ENCODE measurements at places on chromosomes 6 and 20. TPM values are rescaled to one million over a fixed set of nuclear protein-coding genes. Genes with fewer than 3 reads are reported as not detected.

DNA sequence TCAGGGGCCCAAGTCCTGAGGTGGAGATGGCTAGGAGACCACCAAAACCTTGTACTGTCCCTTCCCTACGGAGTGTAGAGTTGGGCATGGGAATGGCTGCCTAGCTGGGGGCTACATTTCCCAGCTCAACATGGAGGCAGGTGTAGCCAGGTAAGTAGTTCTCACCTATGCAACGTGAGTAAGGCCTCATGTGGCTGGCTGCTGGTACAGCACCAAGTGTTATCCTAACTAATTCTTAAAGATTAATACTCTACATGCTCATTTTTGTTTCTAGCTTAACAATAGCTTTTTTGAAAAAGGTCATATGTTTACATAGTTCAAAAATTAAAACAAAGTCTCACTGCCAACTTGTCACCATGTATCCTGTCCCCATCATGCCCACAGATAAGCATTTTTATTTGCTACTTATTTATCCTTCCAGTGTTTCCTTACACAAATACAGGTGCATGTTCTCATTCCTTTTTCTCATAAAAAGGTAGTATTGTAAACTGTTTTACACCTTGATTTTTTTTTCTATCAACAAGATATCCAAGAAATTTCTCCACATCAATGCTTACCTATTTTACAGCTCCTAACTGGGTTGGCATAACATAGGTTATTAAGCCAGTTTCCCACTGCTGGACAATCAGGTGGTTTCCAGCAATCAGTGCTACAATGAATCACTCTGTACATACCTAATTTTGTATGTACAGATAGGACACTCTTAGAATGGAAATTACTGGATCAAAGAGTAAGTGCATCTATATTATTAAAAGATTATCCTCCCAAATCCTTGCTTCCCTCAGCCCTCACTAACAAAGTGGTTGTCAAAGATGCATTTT is 25.5 kb downstream of the ABHD12 start:
- no peak for ATAC-seq

- ATAC-seq: peak; percentile 71
These were observed 50.7 kb upstream of the INSM1 start for GRCh38 chr20:20317195-20317594.

DNA sequence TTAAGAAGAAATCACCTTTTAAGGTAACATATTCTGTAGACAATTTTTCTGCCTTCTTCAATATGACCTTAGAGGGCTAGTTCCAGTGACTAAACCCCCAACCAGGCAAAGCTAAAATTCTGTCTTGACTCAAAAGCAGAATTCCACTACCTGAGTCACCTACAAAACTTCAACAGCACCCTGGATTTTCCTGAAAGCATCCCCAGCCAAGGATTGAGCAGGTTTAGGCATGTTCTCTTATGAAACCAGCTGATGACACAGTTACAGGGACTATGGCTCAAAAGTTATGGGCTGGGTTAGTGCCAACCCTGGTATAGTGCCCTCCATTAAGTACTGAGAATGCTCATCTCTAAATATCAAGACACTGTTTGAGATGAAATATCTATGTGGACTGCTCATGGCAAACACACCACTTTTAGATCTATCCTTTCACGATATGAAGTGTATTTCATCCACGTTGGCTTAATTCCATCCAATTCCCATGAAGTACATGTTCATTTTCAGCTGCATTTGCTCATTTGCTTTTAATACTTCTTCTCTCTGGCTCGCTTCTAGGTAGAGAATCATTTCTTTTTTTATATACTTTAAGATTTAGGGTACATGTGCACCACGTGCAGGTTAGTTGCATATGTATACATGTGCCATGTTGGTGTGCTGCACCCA is 53.6 kb upstream of the TNFAIP3 start:
- no peak for ATAC-seq

CD24 gene
- total RNA-seq: 6.2 TPM

DNA sequence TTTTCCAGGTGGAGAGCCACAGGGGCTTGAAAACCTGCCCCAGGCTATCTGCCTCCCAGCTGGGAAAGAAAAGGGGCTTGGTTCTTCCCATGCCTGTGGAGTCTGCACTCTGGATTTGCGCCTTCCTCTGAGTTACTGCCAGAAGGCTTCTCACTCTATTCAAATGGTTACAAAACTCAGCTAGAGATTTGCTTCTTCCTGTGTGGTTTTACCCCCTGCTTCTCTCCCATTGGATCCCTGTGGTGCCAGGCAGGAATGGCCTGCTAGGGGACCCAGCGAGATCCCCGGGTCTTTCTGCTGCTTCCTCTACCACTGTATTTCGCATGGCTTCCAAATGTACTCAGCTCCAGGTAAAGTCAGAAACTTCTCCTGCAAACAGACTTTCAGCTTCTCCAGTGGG is 192.0 kb upstream of the HS3ST5 start:
- ATAC-seq: no peak

DNA sequence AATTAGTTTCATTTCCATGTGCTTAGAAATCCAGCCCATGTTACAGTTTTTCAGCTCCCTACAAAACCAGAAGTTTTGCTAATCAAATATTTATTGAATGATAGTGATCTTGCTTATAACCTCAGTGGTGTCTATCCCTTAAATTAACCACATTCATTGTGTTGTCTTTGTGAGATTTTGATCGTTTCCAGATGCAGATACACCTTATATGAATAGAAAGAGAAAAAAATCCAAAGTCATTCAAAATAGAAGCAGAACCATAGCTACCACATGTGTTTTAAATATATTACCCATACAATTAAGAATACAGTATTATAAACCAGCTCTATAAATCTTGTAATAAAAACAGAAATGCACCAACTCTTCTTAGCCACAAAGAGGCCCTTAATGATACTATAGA is 60.6 kb upstream of the RREB1 start:
- no peak for ATAC-seq

Data from gastroesophageal sphincter (tissue), 4 donors.